ENCODE measurements at places on chromosomes 1 and 21.

DNA sequence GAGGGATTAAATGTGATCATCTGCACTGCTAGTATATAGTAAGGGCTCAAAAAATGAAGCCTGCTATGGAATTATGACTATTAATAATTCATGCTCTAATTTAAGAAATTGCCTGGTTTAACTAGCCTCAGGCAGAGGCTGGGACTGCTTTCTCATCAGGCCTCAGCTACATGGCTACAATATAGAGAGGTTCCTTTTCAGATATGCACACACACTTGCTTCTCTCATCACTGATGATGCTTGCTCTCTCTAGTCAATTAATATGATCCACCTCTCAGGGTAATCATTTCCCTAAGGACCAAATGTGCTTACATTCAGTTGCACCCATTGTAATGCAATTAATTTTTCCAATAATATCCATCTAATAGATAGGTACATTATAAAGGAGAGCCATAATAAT lies 324.9 kb upstream of the ST6GALNAC5 start:
- no peak for DNase-seq

GRCh38 chr1:17460219-17460618 lies 20.7 kb upstream of the RCC2 start:
- no peak for DNase-seq

DNA sequence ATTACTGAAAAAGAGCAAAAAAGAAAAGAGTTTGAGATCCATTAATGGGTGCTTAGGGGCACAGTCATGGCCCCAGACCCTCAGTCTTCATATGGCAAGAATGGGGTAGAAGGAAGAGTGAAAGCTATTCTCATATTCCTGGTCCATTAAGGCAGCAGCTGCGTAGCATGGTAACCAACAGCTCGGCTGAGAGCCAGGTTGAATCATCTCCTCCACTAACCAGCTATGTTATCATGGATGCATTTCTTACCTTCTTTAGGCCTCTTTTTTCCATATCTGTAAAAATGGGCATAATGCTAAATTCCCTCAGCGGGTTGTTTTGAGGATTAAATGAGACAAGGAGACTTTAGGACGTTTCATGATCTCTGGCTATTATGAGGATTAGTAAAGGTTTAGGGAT lies 15.0 kb upstream of the SARS1 start:
- no peak for DNase-seq

DNA sequence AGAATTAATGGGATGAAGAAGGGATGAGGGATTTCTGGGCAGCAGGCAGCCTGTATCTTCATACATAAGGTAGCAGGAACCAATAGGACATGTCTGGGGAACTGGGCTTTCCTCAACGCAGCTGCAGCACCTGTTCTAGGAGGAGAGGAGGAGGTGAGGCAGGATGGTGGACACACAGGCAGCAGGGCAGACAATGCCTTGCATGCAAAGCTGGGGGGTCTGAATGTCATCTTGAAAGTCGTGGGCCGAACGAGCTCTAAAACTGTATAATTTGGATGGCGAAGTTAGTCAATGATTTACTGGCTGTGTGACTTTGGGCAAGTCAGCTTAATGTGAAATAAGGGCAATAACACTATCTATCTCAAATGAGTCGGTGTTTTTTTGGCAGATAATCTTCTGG lies 124.4 kb downstream of the BEND5 start:
- DNase-seq, result no peak

DNA sequence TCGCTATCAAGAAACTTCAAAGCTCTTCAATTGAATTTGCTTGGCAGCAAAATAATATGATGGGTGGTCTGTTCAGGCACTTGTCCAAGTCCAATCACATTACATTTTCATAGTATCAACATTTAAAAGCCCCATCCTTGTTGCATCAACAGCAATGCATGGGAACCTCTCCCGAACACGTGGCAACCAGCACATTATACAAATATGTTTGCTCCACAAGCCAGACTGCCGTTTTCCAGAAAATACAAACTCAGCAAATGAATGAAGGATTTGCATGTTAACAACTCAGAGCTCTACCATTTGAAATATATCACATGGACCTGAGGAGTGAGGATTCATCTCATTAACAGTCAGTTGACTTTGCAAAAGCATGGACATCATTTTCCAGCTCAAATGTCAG lies 20.0 kb upstream of the LYPLAL1 start:
- no peak for DNase-seq

DNA sequence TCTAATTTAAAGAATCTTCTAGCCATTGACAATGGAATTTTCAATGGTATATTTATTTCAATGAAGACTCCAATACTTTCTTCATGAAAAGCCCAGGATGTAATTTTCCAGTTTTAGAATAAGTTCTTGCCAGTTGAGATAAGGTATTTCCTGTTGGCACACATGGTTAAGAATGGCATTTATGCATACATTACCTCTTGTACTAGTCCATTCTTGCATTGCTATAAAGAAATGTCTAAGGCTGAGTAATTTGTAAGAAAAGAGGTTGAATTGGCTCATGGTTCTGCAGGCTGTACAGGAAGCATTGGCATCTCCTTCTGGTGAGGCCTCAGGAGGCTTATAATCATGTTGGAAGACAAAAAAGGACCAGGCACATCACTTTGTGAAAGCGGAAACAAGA lies 1179.6 kb downstream of the AMY1C start:
- DNase-seq, result no peak

DNA sequence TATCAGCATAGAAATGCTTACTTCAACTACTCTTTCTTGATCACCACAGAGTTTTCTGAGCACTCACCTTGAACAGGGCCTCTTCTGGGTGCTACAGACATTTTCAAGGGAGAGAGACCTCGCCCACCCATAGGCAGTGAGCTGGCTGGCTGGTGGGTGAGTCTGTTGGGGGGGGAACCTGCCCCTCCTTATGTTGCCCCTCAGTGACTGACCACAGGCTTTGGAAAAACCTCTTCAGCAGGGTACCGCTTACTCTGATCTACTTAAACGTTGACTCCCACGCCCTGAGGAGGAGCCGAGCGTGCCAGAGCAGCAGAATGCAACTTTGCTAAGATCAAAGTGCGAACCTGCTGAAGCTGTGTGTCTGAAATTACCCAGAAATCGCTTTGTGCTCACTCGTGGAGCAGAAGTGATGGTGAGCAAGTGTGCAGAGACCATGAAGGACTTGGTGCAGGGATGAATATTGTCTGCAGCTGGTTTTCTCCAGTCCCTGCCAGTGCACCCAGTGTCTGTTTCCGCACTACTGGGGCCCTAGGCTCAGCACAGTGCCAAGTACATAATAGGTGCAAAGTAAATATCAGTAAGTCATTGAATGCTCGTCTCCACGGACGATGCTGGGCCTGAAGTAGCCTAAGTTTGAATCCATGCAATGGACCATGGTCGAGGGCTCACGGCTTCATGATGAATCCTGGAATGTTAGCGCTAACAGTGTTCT lies 158.7 kb upstream of the IRF2BP2 start:
- DNase-seq, result peak; percentile 42

- no peak for DNase-seq
These were observed 1.7 kb upstream of the DMRTA2 start for GRCh38 chr1:50424884-50425375.

- DNase-seq, result no peak
These were observed 5.0 kb downstream of the PCNX2 start for GRCh38 chr1:233290396-233291034.

DNA sequence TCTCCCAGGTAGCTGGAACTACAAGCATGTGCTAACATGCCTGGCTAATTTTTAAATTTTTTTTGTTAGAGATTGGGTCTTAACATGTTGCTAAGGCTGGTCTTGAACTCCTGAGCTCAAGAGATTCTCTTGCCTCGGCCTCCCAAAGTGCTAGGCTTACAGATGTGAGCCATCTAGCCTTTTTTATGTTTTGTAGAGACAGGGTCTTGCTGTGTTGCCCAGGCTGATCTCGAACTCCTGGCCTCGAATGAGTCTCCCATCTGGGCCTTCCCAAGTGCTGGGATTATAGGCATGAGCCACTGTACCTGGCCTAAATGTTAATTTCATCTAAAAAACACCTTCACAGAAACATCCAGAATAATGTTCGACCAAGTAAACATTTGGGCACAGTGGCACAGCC lies 48.6 kb downstream of the FNBP1L start:
- no peak for DNase-seq

DNA sequence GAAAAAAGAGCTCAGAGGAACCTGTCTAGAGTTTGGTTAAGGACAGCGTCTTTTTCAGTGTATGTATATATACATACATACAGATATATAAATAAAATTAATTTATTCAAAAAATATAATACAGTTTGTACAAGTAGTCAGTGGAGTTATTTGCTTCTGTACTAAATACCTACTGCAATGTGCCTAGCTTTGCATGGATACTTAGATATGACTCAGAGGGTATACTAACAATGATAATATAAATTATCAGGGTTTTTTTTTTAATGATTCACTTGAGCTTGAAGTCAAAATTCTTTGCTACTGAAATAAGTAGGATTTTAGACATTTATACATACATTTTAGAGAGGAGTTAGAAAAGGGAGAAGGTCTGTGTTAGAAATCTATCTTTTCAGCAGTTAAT lies 117.9 kb downstream of the PHTF1 start:
- DNase-seq, result no peak
